OCI-LY7 (cell line): ENCODE measurements at places on chromosomes 16 and 17.
A peak's percentile ranks its signal among the peaks of the same experiment; 100 is the strongest.

- no peak for DNase-seq
These were observed 952 bp downstream of the BMERB1 start for GRCh38 chr16:15435216-15435864.

GRCh38 chr17:34542700-34543336 lies 36.6 kb upstream of the TMEM132E start:
- peak; percentile 46 for DNase-seq

DNA sequence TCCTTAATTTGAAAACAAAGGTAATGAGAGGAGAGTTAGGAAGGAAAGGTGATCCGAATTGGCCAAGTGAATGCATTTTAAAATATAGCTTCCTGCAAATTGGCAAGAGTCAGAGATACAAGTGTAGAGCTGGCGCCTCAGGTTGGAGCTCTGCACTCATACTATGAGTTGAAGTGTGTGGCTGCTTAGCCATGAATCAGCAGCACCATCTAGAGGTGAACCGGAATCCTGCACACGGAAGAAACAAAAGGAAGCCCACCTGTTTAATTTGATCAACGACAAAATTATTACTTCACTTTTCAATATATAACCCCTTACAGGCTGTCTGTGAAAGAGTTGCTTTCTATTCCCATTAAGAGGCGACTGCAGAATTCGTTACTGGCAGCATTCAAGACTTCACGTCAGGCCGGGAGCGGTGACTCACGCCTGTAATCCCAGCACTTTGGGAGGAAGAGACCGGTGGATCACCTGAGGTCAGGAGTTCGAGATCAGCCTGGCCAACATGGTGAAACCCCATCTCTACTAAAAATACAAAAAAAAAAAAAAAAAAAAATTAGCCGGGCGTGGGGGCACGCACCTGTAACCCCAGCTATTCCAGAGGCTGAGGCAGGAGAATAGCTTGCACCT lies 1253.7 kb upstream of the CDH8 start:
- DNase-seq: peak; percentile 39

GRCh38 chr16:70687102-70687511 lies 1.3 kb upstream of the MTSS2 start:
- no peak for DNase-seq

DNA sequence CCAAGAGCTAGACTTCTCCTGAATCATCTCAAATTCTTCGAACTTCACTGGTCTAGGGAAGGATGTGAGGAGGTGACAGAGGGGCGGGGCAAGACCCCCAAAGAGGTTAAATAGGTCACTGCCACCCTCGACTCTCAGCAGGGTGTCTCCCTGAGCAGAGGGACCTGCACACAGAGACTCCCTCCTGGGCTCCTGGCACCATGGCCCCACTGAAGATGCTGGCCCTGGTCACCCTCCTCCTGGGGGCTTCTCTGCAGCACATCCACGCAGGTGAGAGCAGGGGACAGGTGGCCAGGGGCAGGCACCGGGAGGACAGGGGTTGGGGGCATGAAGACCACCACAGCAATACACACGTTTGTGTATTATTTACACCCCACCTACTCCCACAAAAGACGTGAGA lies 9.2 kb downstream of the CCL17 start:
- DNase-seq: no peak
